RWPE1 (cell line): ENCODE measurements at places on chromosomes 11 and 22.

- DNase-seq, result no peak
Measured at GRCh38 chr11:124039557-124039956, 1.6 kb downstream of the OR10G7 start.

GRCh38 chr22:24471570-24471969, 23.6 kb upstream of the UPB1 start:
- DNase-seq, result no peak

- peak; percentile 54 for DNase-seq
Measured at GRCh38 chr11:32297611-32298011, 137.7 kb downstream of the WT1 start.

- DNase-seq, result peak; percentile 76
Measured at GRCh38 chr11:6321961-6322362, 1.7 kb upstream of the CAVIN3 start.

GRCh38 chr22:31730344-31730711, 19.6 kb downstream of the PRR14L start:
- no peak for DNase-seq

GRCh38 chr11:94576306-94576705, 9.1 kb downstream of the PIWIL4 start:
- DNase-seq, result no peak

- no peak for DNase-seq
Measured at GRCh38 chr11:73343076-73343873, 32.9 kb upstream of the RELT start.

- no peak for DNase-seq
Measured at GRCh38 chr11:34162493-34162820, 57.0 kb downstream of the NAT10 start.

DNA sequence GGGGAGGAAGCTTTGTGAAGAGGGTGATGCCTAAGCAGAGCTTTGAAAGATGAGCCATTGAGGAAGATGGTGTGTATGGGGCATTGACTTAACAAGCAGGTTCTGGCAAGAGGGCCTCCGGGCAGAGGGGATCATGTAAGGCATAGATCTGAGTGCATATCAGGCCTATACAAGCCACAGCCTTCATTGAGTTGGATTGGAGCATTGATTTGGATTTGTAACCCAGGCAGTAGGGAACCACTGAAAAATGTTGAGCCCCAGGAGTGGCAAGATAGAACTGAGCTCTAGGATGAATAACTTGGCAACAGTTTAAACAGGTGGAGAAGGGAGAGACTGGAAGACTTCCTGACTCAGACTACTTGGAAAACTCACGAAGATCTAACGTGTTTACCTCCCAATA, 21.4 kb downstream of the PANX1 start:
- DNase-seq, result peak; percentile 47

GRCh38 chr22:44972363-44973083, 37.3 kb downstream of the PHF21B start:
- no peak for DNase-seq

GRCh38 chr11:115924744-115925567, 420.7 kb upstream of the CADM1 start:
- no peak for DNase-seq

- no peak for DNase-seq
Measured at GRCh38 chr11:12258451-12258850, 118.9 kb upstream of the PARVA start.

DNA sequence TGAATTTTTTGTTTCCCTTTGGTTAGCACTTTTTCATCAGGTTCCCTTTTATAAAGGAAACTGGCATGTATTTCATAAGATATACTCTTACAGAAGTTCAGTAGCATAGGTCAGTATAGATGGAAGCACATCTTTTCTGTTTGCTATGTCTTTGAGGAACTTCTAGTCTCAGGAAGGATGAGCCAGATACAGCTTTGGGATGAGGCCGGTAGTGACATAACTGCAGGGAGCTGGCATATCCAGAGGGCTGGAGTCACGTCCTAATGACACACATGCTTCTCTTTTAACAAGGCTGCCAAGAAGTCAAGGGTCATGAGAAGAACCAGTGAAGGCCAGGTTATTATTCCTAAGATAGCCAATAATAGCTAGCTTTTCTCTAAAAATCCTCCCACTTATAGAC, 33.3 kb upstream of the ADSL start:
- no peak for DNase-seq

DNA sequence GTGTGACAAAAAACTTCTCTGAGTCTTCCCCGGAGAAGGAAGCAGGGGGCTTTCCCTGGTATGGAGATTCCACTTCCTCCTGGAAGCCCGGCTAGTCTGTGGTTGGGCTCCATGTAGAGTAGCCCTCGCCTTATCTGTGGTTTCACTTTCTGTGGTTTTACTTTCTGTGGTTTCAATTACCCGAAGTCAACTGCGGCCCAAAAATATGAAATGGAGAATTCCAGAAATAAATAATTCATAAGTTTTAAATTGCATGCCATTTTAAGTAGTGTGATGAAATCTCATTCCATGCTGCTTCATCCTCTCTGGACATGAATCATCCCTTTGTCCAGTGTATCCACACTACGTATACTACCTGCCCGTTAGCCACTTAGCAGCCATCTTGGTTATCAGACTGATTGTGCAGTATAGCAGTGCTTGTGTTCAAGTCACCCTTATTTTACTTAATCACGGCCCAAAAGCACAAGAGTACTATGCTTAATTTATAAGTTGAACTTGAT, 275.0 kb upstream of the SESN3 start:
- no peak for DNase-seq

GRCh38 chr11:90476442-90477007, 253.7 kb upstream of the CHORDC1 start:
- peak; percentile 20 for DNase-seq

GRCh38 chr11:116881143-116881542, 43.7 kb upstream of the APOA1 start:
- no peak for DNase-seq

DNA sequence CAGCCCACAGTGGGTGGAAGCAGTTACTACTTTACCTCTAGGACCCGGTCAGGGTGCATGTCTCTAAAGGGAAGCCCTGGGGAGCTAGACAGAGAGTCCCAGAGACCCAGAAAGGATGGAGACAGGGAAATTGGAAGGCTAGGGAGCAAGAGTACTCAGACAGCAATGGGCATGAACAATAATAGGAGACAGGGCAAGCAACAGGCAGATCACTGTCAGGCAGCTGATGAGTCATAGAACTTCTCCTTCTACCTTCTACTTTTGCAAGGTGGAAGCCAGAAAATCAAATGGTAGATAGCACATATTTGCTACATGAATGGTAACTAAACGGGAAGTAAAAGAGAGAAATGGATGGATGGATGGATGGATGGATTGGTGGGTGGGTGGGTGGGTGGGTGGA, 19.6 kb downstream of the CD5 start:
- DNase-seq, result no peak

DNA sequence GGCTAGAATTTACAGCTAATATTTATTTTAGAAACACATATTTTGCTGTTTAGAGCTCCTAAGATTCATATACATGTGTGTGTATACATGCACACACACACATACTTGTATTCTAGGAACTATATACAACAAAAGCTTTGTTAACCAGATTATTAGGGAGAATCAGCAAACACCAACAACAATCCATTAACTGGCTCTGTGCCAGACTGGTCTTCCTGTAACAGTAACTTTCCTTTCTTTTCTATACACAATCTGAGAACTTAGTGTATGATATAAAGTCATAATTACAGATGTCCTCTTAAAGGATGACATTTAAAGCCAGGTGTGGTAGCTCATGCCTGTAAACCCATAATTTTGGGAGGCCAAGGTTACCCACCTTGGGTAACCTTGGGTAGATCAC, 49.5 kb upstream of the CLNS1A start:
- DNase-seq, result no peak

GRCh38 chr11:122851366-122851966, 13.2 kb downstream of the CRTAM start:
- no peak for DNase-seq

GRCh38 chr22:35842954-35843353, 125.3 kb downstream of the APOL5 start:
- peak; percentile 19 for DNase-seq

DNA sequence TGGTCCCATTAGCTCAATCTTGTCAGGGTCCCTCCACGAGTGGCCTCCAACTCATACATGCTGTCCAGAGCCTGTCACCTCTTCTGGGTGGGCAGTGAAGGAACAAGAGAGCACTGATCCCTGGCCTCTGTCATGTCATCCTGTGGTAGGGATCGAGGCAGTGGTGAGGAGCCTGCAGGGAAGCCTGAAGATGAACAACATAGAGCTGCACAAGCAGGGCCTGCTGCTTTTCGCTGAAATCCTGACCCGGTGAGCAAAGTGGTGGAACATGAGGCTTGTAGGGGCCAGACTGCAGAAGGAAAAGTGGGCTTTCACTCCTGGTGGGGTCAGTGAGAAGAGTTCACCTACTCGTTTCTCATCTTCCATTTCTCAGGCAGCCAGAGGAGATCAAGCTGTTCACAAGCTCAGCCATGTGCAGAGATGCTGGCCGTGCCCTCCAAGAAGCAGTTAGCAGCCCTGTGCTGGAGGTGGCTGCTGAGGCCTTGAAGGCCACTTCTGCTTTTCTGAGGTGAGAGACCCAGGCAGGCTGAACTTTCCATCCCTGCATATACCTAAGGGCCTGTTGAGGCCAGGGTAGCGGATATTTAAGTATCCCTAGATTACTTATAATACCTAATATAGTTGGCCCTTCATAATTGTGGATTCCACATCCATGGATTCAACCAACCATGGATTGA, 32.9 kb downstream of the MEI1 start:
- DNase-seq, result no peak

- DNase-seq, result no peak
Measured at GRCh38 chr11:118846181-118846935, 37.3 kb upstream of the CXCR5 start.

- no peak for DNase-seq
Measured at GRCh38 chr11:69269926-69270697, 23.8 kb upstream of the MYEOV start.
